Upper lobe of left lung (tissue), 6 donors: ENCODE measurements at places on chromosomes 16 and 17. TPM values are rescaled to one million over a fixed set of nuclear protein-coding genes. Genes with fewer than 3 reads are reported as not detected.
A peak's percentile ranks its signal among the peaks of the same experiment; 100 is the strongest.

DNA sequence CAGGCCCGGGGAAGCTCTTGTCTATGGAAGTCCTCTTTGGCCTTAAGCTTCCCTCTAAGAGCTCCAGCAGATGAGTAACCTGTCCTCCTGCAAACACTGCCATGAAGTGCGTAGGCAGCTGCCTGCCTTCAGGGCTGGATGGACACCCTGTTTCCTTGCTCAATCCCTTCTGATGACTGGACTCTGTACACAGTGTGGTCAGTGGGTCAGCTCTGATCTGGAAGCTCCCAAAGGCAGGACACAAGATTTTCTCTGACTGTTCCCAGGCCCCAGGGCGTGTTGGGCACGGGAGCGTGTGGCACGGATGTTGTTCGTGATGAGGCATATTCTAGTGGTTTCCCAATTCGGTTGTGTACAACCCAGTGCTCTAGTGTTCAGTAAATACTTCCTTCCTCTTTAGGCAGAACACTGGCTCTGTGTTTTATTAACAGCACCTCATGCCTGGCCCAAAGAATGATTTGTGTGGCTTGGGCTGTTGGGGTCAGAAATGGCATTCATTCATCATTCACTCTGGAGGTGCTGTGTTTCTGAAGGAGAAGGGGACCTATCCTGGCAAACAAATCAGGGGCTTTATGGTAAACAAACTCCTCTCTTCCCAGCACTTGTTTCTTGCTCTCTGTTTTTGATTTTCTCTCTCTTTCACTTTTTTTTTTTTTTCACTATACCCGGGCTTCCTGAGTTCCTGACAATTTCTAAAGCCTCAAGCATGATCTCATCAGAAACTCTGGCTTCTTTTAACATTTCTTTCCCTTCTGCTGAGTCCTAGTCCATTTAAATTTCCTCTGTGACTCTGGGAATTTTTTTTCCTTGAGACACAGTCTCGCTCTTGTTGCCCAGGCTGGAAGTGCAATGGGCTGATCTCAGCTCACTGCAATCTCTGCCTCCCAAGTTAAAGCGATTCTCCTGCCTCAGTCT lies 12.0 kb upstream of the RNF157 start:
- peak overlapping the region; percentile 83 for H3K27ac ChIP-seq
- H3K4me1 ChIP-seq = peaks cover 23% of the 10 kb centered on the region
- H3K27me3 ChIP-seq = no peaks in the 10 kb centered on the region
- no peaks in the 10 kb centered on the region for H3K36me3 ChIP-seq
- no peak for DNase-seq
- no peak overlapping the region for H3K4me3 ChIP-seq

DNA sequence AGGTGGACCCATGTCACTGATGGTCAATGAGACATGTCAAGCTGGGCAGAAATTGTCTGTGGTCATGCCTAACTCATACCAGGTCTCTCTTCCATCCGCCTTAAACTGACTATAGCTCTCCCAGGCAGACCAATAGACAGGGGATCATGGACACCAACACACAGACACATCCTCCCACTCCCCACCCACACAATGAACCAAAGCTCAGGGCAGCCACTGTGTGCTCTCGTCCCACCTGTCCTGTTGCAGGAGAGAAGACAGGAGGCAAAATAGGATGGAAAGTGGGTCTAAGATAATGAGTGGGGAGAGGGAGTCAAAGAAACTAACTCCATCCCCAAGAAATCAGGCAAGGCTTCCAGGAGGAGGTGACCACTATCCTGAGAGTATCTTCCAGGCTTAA lies 3.2 kb downstream of the PYY start:
- no peak overlapping the region for H3K27ac ChIP-seq
- no peak overlapping the region for H3K4me3 ChIP-seq
- no peaks in the 10 kb centered on the region for H3K27me3 ChIP-seq

DNA sequence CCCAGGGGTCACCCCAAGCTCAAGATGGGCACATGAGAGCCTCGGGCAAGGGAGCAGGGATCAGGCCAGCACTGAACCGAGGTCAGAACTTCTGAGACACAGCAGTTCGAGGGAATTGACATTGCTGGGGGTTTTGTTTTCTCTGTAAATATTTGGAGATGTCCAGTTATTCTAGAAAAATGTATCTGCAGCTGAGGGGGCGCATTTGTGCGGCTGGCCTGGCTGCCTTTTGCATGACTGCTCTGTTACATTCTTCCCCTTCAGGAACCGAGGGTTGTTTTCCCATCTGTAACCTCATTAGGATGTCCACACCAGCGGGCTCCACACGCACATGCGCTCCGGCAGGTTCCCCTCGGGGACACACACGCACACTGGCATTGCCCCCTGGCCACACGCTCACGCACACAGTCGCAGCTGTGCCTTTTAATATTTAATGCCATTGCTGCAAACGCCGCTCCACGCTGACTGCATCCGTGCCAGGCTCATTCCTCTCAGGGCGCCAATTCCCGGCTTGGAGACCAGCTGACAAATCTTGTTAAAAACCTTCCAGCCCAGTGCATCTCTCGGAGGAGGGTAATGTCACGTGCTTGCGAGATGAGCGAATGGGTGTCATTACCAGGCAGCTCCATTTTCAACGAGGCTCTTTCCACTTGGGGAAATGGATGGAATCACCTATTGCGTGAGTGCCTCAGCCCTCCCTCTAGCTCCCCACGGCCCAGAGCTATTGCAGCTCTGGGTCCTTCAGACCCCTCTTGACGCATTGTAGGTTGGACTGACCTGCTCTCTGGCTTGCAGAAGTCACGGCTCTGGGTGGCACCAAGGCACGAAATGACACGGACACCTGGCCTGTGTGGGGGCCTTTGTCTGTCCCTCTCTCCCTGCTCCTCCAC lies 13.1 kb downstream of the CCR7 start:
- H3K4me3 ChIP-seq = no peak overlapping the region
- H3K36me3 ChIP-seq = no peaks in the 10 kb centered on the region
- H3K4me1 ChIP-seq = peaks cover 79% of the 10 kb centered on the region
- no peaks in the 10 kb centered on the region for H3K27me3 ChIP-seq
- H3K27ac ChIP-seq = peak overlapping the region; percentile 89

DNA sequence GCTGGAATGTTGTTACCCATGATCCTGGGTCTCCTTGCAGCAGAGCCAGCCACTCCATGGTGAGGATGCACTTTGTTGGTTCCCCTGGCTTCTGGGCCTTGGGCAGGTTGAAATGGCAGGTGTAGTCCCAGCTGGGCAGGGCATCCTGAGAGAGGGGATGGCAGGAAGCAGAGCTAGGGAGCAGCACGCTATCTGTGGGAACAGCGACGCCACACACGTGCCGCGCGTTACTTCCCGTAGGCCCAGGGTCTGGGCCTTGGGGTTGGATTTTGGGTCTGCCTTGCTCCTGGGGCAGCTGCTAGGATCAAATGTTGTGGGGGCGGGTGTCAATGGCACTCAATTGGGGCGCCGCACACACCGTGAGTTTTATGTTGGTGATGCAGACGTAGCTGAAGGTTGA lies 368.0 kb downstream of the CPPED1 start:
- H3K4me3 ChIP-seq = no peak overlapping the region
- no peaks in the 10 kb centered on the region for H3K27me3 ChIP-seq
- H3K27ac ChIP-seq = no peak overlapping the region
- H3K36me3 ChIP-seq = no peaks in the 10 kb centered on the region

- no peak overlapping the region for H3K27ac ChIP-seq
- no peaks in the 10 kb centered on the region for H3K4me1 ChIP-seq
- H3K27me3 ChIP-seq = no peaks in the 10 kb centered on the region
- peak; percentile 70 for DNase-seq
- H3K36me3 ChIP-seq = no peaks in the 10 kb centered on the region
These were observed 8.2 kb downstream of the TPSG1 start for GRCh38 chr16:1216681-1217400.

DNA sequence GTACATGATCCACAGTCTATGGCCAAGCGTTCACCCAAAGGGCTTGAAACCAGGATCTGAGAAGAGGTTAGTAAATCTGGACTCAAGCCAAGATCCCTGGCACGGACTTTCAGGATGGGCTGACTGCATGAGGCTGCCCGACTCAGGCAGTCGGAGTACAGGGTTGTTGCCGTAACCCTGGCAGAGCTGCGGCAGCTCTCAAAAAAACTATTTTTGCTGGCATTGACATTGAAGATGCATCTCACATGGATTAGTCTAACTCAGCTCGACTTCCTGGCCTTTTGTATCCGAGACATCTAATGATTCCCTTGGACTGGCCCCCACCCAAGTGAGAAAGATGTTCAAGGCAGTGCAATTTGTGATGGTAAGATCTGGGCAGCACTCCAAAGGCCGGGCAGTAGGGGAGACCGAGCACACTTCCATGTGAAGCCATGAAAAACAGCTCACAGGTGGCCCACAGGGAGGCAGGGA lies 6.2 kb downstream of the SLC47A1 start:
- no peak overlapping the region for H3K27ac ChIP-seq
- no peak overlapping the region for H3K4me3 ChIP-seq
- no peaks in the 10 kb centered on the region for H3K36me3 ChIP-seq
- DNase-seq = no peak
- peaks cover 13% of the 10 kb centered on the region for H3K4me1 ChIP-seq

DNA sequence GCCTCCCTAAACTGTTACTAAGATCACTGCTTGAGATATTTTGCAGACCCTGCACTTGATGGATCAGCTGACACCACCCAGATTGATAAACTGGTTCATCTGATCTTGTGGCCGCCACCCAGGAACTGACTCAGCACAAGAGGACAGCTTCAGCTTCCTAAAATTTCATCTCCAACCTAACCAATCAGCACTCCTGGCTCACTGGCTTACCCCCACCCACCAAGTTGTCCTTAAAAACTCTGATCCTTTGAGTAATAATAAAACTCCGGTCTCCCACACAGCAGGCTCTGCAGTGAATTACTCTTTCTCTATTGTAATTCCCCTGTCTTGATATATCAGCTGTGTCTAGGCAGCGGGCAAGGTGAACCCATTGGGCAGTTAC lies 174.8 kb downstream of the UTP18 start:
- H3K27ac ChIP-seq = no peak overlapping the region
- H3K4me3 ChIP-seq = no peak overlapping the region
- no peaks in the 10 kb centered on the region for H3K27me3 ChIP-seq
- peaks cover 4% of the 10 kb centered on the region for H3K4me1 ChIP-seq

GRCh38 chr17:17947966-17948365 lies 24.2 kb downstream of the TOM1L2 start:
- no peak overlapping the region for H3K27ac ChIP-seq
- H3K4me1 ChIP-seq = peaks cover 12% of the 10 kb centered on the region
- H3K36me3 ChIP-seq = no peaks in the 10 kb centered on the region

GRCh38 chr17:83056583-83057396 lies 22.6 kb upstream of the METRNL start:
- no peaks in the 10 kb centered on the region for H3K27me3 ChIP-seq
- peaks cover 17% of the 10 kb centered on the region for H3K4me1 ChIP-seq

- peak; percentile 36 for DNase-seq
- peaks cover 45% of the 10 kb centered on the region for H3K4me1 ChIP-seq
- H3K27me3 ChIP-seq = no peaks in the 10 kb centered on the region
These were observed 8.5 kb upstream of the BAIAP2 start for GRCh38 chr17:81026266-81027036.

- H3K4me3 ChIP-seq = no peak overlapping the region
- no peaks in the 10 kb centered on the region for H3K27me3 ChIP-seq
- H3K27ac ChIP-seq = no peak overlapping the region
- H3K4me1 ChIP-seq = no peaks in the 10 kb centered on the region
- H3K36me3 ChIP-seq = peaks cover 14% of the 10 kb centered on the region
- no peak for DNase-seq
These were observed 41.8 kb upstream of the GFOD2 start for GRCh38 chr16:67760956-67761230.

DNA sequence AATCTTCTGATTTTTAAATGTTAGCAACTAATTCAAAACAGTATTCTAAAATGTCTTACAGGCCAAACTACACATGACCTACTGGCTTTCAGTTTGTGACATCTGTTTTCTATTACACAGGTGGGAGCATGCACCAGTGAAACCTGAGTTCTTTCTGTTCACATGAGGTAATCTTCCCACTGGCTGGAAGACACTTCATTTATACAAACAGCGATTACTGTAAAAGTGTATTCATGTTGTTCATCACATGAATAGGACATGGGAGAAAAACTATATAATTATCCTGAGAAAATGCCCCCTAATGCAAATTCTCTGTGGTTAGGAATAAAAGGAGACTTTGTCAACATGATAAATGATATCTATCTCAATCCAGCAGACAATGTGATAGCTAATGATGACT lies 11.1 kb upstream of the PIK3R5 start:
- H3K4me3 ChIP-seq = no peak overlapping the region
- H3K4me1 ChIP-seq = no peaks in the 10 kb centered on the region
- H3K27ac ChIP-seq = no peak overlapping the region
- H3K36me3 ChIP-seq = no peaks in the 10 kb centered on the region

The CCL8 gene
- not detected for total RNA-seq

The P2RX5 gene
- total RNA-seq = 0.46 TPM

The RAC3 gene
- total RNA-seq = 4.9 TPM

The SMIM5 gene
- 7.3 TPM for total RNA-seq

The GP2 gene
- not detected for total RNA-seq
